ENCODE measurements at places on chromosomes 3 and 15.

- DNase-seq, result no peak
Observed at GRCh38 chr3:109985943-109986555, 648.7 kb upstream of the DPPA4 start.

GRCh38 chr3:147397155-147397874, 9.0 kb downstream of the ZIC4 start:
- no peak for DNase-seq

DNA sequence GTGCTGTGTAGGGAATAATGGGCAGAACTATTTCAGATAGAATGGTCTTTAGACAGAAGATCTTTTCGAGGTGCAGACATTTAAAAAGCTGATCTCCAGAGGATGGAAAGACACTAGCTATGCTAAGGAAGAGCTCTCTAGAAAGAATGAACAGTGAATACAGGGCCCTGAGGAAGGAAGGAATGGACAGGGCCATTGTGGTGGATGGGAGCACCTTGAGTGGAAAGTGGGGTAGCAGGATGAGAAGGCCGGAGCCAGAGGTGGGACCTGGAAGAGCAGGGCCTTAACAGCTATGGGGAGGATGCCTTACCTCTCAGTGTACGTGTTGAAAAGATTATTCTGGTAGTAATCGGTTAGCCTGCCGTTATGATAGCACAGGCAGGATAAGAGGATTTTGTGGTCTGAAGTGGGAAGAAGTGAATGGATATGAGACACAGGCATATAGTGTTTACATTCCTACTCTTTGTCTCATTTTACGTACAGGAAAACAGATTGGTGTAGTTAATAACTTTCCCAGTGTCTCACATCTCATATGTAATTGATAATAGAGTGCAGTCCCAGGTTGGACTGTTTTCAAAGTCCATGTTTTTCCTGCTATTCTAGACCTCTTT, 172.4 kb downstream of the KLHL25 start:
- DNase-seq, result no peak

GRCh38 chr3:114962189-114962588, 184.9 kb downstream of the ZBTB20 start:
- no peak for DNase-seq

GRCh38 chr3:135503065-135503759, 462.3 kb upstream of the PPP2R3A start:
- no peak for DNase-seq

GRCh38 chr3:192685801-192686200, 41.5 kb downstream of the FGF12 start:
- no peak for DNase-seq

DNA sequence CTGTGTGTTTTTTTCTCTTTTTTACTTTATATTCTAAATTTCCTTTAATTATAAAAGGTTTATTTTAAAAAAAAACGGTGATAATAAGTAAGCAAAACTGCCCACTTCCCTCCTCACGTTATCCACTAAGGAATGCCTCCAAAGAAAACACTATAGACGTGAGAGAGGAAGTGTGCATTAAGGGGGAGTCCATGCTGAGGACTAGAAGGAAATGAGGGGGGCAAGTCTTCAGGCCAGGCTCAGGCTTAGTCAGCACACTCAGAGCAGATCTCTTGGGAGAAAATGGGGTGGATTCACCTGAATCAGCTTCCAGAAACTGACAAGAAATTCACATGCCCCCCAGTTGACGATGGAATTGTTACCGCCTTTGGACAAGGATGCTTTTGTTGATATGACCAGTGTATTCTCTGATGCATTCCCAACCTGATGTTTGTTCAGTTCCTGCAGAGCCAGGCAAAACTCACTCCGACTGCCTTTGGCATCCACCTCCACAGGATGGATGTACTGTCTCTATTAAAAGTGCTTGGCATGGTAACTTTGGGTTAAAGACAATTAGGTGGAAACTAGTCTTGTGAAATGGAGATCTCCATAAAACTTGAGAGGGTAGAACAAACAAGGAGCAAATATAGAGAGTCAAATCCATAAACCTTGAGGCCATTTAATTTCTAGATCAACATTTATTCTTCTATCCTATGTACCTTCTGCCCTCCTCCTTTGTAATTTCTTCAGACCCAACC, 167.8 kb downstream of the MYRIP start:
- DNase-seq, result no peak

GRCh38 chr15:84016371-84016770, 219.2 kb upstream of the GOLGA6L4 start:
- DNase-seq, result no peak

- no peak for DNase-seq
Observed at GRCh38 chr15:90930861-90931574, 1.3 kb downstream of the HDDC3 start.

DNA sequence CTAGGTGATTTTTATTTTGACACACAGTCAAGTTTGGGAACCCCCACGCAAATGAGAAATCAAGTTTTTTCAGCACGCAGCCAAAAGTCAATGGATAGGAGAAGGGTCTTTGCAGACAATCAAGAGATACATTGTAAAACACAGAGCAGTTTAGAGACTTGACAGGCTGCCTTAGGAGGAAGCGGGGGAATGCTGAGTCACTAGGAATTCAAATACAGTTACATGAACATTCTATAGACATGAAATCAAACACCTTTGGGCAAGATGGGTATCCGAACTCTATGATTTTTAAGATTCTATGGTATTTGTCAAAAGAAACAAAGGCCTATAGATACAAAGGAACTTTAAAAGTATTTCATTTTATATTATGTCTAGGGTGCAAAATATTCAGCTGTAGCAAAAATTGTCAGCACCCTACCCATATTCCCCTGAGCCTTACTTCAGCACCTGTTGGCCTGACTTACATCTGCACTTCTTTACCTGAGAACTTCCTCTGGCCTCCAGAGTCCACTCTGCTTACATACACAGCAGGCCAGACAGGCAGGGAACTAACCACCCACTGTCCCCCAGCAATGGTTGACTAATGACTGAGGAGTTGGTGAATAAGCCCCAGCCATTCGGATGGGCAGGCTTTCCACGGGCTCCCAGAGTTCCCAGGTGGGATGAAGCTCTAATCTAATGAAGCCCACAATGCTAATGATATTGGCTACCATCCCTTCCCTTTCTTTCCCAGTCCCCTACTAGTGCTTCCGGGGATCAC, 289.3 kb upstream of the RORA start:
- no peak for DNase-seq

- no peak for DNase-seq
Observed at GRCh38 chr15:57525581-57525980, 66.1 kb upstream of the MYZAP start.

GRCh38 chr3:18868911-18869689, 279.2 kb upstream of the KCNH8 start:
- no peak for DNase-seq
